ENCODE measurements at places on chromosomes 4 and X.

DNA sequence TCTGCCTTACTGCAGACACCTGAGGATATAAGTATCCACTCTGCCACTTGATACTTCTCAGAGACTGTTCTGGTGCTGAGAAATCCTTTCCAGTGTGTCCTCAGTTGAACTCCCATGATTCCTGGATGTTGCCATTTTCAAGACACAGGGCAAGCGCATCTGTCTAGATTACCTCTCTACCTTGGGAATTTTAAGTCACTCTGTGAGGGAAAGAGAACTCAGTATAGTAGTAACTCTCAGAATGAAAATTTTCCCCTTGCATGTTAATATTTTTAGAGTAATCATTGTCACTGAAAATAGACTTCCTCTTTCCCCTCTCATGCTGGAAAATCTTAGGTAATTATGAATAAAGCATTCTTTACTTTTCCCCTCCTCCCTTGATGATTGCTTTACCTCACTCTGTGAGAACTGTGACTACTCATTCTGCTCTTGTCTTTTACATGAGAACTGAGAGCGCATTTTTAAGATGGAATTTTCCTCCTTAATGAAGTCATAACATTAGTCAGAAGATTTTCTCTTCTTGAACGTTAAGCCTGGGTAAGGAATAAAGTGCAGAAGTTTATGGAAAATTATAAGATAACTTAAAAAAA, 45.0 kb downstream of the TET2 start:
- DNase-seq: no peak

- DNase-seq: no peak
Observed at GRCh38 chr4:161892951-161893350, 270.8 kb downstream of the FSTL5 start.

- no peak for DNase-seq
Observed at GRCh38 chr4:163110442-163110841, 56.2 kb downstream of the NAF1 start.

GRCh38 chrX:100350704-100351489, 59.2 kb downstream of the PCDH19 start:
- no peak for DNase-seq

DNA sequence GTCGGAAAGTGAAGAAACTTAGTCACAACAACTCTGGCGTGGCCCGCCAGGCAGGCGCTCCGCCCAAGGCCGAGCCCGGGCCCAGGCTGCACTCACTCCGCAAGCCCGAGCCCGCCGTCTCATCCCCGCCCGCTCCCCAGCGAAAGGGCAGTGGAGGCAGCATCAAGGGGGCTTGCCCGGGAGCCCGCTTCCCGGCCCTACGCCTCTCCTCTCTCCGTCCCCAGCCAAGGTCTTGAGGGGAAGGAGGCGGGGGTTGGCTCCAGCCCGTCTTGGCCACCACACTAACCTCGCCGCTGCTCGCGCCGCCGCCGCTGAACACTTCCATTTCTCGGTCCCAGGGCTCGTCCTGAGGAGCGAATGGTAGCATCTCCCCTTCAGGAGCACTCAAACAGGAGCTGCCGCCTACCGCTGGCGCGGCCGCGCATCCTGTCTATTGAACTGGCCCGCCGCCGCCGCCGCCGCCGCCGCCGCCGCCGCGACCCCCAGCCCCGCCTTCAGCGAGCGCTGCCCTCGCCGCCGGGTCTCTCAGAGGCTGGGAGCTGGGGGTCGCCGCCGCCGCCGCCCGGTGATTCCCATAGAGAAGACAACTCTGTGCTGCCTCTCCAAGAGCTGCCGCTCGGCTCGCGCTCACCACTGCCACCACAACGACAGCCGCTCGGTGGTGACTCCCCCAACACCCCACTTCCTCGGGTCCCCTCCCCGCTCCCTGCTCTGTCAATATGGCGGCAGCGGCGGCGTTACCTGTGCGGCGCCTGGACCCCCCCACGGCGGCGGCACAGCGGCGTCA, at the start of gene RPS6KA6:
Gene RPS6KA6, minus strand, starts transcription at position 667 of the 787 bp plus-strand sequence. Its CDS starts 300 bp downstream, at position 367.
- DNase-seq: no peak

GRCh38 chr4:47667552-47667951, 170.3 kb downstream of the CORIN start:
- no peak for DNase-seq

DNA sequence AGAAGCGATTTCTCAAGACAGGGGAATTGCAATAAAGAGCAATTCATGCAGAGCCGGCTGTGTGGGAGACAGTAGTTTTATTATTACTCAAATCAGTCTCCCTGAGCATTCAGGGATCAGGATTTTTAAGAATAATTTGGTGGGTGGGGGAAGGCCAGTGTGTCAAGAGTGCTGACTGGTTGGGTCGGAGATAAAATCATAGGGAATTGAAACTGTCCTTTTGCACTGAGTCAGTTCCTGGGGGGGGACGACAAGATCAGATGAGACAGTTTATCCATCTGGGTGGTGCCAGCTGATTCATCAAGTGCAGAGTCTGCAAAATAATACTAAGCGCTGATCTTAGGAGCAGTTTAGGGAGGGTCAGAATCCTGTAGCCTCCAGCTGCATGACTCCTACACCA, 502.4 kb downstream of the NLGN4X start:
- no peak for DNase-seq

GRCh38 chr4:101222156-101222845, 125.0 kb downstream of the PPP3CA start:
- DNase-seq: no peak

- DNase-seq: no peak
Observed at GRCh38 chrX:28223469-28223868, 242.2 kb upstream of the DCAF8L1 start.

- DNase-seq: no peak
Observed at GRCh38 chr4:183413234-183414200, 30.9 kb upstream of the CDKN2AIP start.

DNA sequence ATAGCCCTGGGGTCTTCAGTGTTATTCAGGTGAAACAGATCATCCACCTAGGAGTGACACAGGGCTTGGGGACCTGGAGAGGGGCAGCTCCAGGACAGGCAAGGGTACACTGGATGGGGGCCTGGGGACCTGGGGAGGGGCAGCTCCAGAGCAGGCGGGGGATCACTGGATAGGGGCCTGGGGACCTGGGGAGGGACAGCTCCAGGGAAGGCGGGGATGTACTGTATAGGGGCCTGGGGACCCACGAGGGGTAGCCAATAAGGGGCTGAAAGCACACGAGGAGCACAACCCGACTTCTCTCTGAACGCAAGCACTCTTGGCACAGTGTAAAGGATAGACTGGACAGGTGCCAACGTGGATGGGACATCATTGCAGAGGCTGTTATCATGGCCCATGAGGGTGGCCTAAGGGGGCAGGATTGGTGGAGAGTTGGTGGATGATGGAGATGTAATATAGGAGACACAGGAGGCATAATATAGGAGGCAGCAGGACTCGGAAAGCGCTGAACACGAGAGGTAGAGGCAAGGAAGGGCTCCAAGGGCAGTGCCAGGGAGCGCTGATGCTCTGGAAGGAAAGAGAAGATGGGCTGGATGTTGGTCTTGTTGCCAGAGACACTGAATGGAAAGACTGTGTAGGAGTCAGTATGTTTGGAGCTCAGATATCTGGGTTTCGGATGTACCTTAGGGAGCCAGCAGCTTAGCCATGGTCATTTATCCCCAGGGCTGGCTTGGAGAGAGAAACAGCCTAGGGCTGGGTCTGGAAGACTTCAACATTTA, 37.9 kb upstream of the FGFBP2 start:
- DNase-seq: no peak

DNA sequence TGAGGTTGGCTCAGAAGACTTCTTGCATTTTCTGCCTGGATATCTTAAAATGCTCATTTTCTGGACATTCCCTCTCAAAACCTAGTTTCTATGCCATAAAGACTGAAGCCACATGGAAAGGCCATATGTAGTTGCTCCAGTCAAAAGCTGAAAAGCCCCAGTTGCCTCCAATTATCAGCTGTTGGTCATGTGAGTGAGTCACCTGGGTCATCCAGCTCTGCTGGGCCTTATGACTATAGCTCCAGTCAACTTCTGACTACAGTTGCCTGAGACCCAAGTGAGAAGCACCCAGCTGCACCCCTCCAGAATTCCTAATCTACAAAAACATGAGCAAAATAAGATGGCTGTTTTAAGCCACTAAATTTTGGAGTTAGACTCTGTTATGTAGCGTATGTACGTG, 41.9 kb downstream of the HELQ start:
- DNase-seq: no peak

GRCh38 chr4:152014280-152014679, 253.5 kb upstream of the GATB start:
- DNase-seq: no peak

DNA sequence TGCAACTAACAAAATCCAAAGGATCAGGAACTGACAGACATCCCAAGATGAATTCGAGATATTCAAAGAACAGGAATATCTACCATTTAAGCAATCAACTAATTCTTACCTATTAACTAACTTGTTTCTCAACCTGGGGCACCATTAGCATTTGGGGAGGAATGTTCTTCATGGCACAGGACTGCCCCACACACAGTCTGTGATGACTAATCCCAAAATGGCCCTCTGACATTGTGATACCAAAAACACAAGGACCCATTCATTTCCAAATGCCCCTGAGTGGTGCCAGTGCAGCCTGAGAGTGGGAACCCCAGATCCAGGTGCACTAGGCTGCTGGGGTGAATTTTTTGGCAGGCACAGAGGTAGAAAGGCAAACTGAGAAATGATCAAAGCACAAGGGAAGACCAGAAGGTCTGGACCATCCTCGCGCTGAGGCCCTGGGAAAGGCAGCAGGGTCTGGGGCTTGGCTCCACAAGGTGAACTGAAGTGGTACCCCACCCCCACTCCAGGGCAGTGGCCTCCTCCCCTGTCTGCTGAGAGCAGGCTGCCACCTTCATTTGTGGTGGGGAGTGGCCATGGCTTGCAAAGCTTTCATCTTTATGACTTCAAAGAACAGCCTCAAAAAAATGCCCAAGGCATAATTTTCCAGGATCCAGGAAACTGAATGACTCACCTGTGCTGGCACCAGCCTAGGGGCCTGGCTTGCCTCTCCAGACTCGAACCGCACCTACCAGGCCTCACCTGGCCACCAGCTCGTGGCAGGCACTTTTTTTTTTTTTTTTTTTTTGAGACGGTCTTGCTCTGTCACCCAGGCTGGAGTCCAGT, 122.4 kb downstream of the BCOR start:
- no peak for DNase-seq

GRCh38 chr4:5863461-5864113, 29.3 kb downstream of the CRMP1 start:
- no peak for DNase-seq

DNA sequence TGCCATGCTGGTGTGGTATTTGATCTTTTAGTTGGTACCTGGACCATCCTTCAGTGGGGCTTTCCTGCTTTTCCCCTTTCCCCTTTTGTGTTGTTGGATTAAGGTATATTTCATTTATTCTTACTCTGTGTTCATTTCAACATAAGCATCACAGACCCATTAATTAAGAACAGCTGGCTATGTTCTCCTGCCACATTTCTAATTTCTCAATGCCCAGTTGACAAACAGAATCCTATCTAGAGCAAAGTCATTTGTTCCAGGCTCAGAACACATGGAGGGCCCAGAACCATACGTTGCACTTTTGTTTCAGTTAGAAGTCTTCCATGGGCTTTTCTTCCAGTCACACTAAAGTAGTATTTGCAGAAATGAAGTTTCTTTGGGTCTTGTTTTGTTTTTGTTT, 46.1 kb upstream of the EOLA2 start:
- DNase-seq: no peak

- no peak for DNase-seq
Observed at GRCh38 chr4:82287720-82288119, 86.1 kb downstream of the HNRNPD start.

- DNase-seq: no peak
Observed at GRCh38 chr4:183431614-183432013, 12.8 kb upstream of the CDKN2AIP start.

GRCh38 chr4:113564493-113564892, 197.0 kb downstream of the CAMK2D start:
- DNase-seq: no peak

DNA sequence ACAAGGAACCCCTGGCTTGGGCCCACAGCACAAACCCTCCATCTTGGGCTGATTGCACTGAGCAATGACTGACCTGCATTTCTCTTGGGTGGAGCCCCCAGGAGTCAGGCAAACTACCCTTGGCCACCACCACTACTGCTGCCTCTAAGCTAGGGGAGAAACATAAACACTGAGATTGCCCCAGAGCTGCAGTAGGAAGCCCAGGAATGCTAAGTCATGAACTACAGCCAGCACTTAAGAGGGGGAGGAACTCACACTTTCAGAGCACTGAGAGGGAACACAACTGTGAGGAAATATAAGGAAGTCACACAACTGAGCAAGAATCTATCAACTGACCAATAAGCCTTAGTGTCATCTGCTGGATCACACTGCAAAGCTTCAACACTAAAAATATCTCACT, 111.6 kb upstream of the PPP3CA start:
- no peak for DNase-seq

- DNase-seq: no peak
Observed at GRCh38 chr4:108359986-108360681, 191.4 kb upstream of the LEF1 start.

GRCh38 chrX:42241421-42241820, 318.1 kb upstream of the CASK start:
- DNase-seq: no peak

- no peak for DNase-seq
Observed at GRCh38 chr4:163395758-163396157, 52.1 kb downstream of the NPY5R start.

DNA sequence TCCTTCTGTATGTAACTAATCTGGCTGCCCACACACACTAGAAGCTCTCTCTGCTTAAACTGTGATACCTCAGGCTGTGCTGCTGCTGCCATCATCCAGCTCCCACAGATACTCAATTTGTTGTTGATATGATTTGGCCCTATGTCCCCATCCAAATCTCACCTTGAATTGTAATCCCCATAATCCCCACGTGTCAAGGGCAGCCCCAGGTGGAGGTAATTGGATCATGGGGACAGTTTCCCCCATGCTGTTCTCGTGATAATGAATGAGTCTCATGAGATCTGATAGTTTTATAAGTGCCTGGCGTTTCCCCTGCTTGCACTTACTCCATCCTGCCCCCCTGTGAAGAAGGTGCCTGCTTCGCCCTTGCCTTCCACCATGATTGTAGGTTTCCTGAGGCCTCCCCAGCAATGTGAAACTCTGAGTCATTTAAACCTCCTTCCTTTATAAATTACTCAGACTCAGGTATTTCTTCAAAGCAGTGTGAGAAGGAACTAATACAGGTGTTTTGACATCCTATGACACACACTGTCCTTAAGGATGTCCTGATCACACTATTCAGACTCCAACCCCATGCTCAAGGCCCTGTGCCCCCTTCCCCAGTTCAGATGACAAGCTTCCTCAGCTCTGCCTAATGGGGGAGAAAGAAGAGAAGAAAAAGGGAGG, 2.9 kb upstream of the ATOH1 start:
- DNase-seq: no peak

Measured in HuH-7.5 (cell line).